ENCODE measurements at places on chromosomes 1 and 21.

DNA sequence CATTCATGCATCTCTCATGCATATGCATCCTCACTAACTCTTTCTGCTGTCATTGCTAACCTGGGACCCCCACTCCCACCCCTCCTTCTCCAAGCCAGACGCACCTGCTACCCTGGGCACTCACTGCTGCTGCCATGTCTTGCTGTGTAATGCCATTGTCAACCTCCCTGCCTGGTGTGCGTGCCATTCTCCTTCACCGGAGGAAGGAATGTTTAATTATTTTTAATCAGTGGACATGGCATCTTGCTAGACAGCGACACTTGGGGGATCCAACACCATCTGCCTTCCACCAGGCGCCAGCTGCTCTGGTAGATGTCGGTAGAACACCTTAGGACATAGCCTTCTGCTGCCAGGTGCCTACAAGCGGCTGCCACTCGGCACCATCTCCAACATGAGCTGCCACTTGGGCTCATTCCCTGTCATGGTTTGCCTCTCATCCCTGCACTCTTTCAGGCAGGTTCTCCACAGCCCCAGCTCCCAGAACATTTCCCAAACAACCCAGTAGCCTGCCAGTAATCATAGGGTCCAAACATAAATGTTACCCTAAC lies 306.9 kb downstream of the TTLL7 start:
- DNase-seq, result no peak

DNA sequence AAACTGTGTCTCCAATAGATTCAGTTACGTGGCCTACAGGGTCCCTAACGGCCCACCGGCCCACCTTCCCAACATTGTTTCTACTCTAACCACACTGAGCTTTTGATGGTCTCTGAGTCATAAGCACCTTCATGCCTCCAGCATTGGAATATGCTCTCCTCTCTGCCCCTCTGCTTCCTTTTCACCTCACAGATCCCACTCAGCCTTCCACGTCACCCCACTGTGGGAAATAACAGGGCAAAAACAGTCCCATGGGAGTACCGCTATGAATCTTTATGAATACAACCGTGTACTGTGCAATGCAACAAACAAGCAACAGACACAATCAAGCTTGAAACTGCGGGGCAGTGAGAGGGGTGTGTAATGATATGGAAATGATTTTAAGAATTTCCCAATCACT lies 5.3 kb upstream of the SARS1 start:
- DNase-seq, result no peak

GRCh38 chr1:224880593-224881307 lies 48.7 kb upstream of the DNAH14 start:
- DNase-seq, result no peak

DNA sequence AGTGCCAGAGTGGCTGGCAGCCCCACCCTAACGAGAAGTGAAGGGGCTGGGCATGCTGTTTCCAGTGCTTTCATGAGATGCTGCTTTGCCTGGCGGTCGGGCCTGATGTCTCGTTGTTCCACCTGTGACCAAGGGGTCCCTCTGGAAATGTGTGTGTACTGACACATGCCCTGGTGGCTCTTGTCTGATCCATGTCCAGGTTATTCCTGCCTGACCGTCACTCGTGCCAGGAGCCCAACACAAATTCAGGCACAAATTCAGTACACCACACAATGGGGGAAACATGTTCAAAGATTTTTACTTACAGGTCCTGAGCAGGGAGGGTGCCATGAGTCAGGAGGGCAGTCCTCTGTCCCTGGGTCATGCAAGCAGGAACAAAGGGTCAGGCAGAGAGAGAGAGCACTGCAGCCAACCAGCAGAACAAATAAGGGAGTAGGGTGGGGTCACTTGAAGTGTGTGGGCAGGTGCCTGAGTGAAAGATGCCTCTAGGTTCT lies 76.3 kb downstream of the ADARB1 start:
- no peak for DNase-seq

- no peak for DNase-seq
These were observed 17.9 kb downstream of the CAPZA1 start for GRCh38 chr1:112637254-112638109.

- DNase-seq, result no peak
These were observed 7.6 kb upstream of the TRIT1 start for GRCh38 chr1:39890880-39891279.

DNA sequence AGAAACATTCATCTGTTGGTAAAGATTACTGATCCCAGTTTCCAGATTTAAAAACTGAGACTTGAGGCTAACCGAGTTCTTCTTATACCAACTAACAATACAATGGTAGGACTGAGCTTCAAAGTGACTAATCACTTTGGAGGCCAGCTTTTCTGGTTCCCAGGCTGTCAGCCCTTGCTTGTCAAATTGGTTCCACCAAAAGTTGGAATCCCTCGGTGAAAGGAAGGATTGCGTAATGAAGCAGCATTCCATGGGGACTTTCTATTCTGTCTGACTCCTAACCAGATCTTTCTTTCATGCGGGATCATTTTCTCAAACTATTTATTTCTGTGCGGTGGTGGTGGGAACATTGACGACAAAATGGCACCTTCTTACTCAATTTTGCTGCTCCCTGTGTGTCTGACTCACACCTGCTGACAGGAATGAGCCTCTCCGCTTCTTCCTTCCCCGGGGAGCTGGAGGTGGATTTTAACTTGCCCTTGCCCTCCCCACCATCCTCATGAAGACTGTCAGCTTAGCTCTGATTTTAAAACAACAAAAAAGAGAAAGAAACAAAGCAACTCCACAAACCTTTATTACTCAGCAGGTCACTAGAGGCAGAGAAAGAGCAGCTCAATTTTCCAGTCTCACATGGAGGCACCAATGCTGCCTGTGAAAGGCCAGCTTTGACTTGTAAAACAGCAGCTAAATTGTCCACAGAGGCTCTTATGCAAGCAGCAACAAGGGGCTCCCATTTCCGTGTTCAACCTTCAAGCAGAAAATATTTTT lies 32.9 kb upstream of the RASAL2 start:
- DNase-seq, result no peak

GRCh38 chr1:31818206-31818605 lies 2.4 kb upstream of the SPOCD1 start:
- no peak for DNase-seq

DNA sequence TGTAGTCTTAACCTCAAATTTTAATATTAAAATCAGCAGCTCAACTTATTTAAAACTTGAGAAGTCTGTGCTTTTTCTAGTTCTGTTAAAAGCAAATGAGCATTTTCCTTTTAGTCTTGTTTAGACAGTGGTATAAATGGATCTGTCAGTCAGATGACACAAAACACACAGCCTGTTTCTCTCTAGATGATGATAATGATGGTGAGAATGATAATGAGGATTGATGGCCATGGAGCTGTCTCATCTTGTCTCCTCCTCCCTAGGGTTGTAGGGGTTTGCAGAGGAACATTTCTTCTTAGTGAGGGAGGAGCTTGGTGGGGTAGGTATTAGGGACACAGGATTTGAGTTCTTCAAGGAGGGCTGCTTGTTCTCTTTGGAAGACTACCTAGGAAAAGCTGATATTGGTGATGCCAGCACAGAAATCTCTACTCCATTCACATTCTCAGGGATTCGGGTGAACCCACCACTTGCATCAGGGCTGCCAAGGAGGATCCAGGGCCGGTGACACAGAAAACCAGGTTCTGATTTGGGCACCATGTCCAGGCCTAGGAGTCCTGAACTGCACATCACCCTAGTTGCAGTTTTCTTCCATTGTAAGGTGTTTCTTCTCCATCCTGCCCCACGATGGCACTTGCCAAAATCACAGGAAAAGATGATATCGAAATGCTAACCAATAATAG lies 147.6 kb downstream of the RHOU start:
- DNase-seq, result no peak
